ENCODE measurements at places on chromosomes 2 and 18.

DNA sequence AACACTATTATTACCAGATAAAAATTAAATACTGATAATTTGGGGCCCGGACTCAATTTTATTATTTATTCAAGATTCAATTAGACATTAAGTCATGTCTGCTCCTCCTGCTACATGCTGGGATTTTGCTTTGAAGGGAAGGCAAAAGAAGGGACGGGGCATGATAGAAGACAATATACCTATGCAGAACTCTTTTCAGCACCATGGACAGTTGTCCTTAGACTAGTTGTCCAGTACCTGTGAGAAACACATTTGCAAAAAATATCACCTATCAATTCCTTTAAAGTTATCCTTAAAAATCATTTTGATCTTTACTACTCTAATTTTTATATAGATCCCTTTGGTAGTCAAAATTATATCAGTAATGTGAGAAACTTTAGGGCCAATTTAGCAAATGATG lies 100.2 kb upstream of the SULT1C3 start:
- DNase-seq: no peak

DNA sequence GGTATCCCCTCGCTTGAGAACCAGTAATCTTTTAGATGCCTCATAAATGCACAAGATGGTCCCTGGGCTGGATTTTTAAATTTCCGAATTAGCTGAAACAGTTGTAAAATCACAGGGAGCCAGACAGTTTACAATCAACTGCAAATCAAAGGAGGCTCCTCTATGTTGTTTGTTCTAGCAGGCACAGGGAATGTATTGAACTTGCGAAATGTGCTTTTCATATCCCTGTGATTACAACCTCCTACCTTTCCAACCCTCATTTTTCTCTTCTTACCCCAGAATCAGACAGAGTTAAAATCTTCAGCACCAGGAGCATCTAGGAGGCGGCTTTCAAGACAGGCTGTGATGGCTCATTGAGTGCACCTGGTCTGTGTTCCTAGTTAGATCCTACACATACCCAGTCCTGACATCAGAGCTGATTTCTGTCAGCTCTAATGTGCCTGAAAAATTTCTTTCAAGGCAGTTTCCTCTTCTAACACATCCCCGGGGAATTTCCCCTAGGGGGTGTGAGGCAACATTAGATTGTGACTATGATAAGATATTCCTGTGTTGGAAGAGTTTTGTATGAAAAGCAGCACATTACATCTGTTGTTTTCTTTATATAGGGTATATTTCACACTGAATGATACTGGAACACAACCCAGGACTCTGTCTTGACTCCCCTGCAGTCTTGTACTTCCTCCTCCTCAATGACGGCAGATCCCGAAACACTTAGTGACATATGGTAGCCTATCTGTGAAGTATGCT lies 17.9 kb upstream of the CAVIN2 start:
- DNase-seq: no peak

GRCh38 chr18:52288403-52289004 lies 51.5 kb upstream of the DCC start:
- peak; percentile 0 for DNase-seq

DNA sequence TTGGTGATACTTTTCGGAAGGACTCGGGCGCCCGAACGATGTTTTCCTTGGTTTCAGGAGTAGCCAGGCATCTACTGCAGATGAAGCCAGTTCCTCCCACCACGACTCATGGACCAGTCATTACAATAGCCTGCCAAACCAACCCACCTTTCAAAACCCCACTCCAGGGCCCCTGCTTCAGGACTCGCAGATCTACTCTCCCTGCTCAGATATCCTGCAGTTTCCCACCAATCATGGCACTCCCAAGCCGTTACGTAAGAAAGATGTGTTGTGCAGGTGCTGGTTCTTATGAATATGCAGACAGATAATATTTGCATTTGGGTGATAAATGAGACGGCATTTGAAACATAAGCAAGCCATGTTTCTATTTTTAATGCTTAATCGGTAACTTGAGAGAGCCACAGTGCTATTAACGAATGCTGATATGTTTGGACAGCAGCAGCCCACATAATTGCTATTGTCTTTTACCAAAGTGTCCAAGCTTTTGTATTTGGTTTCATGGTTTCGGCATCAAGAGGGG lies 3.5 kb upstream of the CYS1 start:
- no peak for DNase-seq

GRCh38 chr2:84807063-84807485 lies 73.8 kb downstream of the TRABD2A start:
- no peak for DNase-seq

DNA sequence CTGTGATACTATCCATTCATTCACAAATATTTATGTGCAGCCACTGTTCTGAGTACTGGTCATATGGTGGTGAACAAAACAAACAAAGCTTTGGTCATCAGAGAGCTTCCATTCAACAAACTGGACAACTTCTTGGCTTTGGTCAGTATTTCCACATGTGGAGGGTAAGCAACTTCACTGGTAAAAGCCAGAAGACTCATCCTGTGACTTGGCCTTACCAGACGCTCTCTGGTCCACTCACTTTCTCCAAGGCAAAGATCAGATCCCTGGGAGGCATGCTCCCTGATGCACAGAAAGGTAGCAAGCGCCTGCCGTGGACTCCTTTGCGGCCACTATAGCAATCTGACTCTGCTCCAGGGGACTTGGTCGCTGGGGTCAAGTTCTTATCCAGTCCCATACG lies 179.5 kb downstream of the EN1 start:
- no peak for DNase-seq

DNA sequence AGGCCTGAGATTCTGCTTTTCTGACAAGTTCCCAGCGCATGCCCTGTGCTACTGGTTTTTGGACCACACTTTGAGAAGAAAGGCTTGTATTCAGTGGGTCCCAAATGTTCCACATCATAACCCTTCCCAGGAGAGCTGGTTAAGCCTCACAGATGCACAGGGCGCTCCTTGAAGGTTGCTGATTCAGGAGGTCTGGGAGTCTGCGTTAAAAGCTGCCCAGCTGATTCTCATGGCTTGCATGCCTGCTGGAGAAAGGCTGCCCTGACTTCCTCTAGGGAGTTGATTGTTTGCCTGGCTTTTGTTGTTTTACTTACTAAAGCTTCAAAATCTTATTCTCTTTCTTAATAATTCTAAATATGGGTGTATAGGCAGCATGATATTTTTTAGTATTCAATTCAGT lies 20.7 kb downstream of the CRYGD start:
- no peak for DNase-seq

- no peak for DNase-seq
Measured at GRCh38 chr18:11586896-11587295, 22.5 kb upstream of the SLC35G4 start.

DNA sequence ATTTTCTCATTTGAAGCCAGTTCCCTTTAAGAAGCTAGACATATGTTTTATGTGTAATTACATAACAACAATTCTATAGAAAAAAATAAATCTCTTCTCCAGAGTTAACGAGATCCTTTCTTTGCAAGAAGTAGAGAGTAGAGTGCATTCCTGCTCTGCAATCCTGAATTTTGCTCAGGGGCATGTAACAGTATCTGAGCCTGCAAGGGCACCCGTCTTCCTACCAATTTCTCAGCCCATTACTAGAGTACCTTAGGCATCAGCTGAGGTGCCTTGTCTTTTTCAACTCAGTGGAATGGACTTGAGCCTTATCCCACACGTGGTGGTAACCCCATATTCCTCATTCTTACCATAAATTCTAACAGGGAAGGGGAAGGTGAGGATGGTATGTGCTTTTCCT lies 205.9 kb downstream of the IKZF2 start:
- DNase-seq: no peak

GRCh38 chr2:108918941-108919341 lies 70.1 kb downstream of the EDAR start:
- DNase-seq: no peak

GRCh38 chr18:57438743-57439608 lies 3.8 kb downstream of the ONECUT2 start:
- no peak for DNase-seq

- DNase-seq: no peak
Measured at GRCh38 chr18:47175283-47175897, 774 bp downstream of the IER3IP1 start.

- DNase-seq: no peak
Measured at GRCh38 chr2:30178618-30179434, 32.0 kb downstream of the YPEL5 start.

GRCh38 chr2:166665991-166666940 lies 172.2 kb upstream of the SCN7A start:
- DNase-seq: no peak

GRCh38 chr2:129957891-129958290 lies 21.6 kb upstream of the RAB6C start:
- no peak for DNase-seq

DNA sequence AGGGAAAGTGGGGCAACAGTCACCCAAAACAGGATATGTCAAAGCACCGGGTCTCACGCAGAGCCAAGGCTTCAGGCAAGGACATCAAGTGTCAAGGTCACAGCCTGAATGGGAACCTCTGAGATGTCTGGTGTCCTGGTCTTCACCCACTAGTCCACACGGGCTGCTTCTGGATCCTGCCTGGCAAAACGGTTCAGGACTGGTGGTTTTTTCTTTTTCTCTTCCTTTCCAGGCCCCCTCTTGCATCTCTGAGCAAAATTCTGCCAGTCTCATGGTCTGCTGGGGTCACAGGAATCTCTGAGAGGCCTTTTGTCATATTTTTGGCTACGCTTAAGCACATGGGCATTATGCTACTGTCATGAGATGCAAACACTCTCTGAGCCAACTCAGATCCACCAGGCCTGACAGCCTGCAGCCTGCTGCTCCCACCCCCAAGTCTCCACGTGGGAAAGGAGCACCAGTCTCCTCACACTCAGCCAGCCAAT lies 518.2 kb upstream of the ZEB2 start:
- no peak for DNase-seq
